ENCODE measurements at places on chromosomes 4 and X.

DNA sequence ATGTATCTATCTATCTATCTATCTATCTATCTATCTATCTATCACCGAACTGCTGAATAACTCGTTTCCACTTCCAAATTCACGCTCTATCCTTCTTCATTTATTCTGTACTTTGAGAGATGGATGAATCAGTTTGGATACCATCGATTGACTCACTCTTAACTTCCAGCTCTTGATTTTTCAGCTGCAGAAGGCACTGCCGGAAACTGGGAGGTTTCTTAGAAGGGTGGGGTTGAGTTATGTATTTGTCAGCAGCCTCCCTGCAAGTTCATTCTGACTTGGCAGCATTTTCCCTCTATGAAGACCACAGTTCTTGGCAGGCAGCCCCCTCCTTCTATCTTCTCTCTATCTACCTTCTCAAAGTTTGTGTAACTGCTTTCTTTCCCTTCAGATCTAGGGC, 112.0 kb upstream of the MAGEB18 start:
- peak; percentile 13 for DNase-seq

DNA sequence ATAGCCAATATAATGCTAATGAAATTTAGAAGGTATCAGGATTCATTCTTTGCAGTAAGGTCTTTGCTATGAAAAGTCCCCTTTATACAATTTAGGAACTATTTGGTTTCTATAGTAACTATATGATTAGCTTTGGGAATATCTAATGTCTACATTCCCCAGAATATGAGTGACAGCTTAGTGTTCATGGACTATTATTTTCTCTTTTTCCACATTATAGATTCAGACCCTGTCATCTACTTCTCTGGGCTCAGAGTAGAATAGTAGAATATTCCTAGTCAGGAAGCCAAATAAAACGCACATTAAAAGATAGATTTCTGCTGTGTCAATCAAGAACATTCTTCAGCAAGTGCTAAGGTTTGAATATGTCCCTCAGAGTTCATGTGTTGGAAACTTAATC, 26.1 kb upstream of the SULT1B1 start:
- DNase-seq = no peak

DNA sequence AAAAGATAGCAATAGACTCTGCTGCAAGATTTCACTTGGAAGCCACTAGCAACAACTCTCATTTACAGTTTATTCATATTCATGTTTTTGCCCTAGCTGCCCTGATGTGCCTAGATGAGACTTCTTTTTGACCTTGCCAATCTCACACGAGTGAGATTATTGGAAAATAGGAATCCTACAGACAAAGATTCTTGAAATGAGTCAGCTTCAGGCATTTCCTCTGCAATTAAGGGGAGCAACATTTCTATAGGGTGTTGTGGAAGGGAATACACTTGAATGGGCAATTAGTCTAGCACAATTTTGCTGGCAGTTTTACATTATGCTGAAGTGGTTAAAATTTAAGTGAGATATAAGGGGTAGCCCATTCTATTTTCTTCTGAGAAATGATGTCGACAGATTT, 217.0 kb upstream of the FAT4 start:
- DNase-seq = no peak

- DNase-seq = no peak
Measured at GRCh38 chr4:120053911-120054310, 12.7 kb downstream of the MAD2L1 start.

DNA sequence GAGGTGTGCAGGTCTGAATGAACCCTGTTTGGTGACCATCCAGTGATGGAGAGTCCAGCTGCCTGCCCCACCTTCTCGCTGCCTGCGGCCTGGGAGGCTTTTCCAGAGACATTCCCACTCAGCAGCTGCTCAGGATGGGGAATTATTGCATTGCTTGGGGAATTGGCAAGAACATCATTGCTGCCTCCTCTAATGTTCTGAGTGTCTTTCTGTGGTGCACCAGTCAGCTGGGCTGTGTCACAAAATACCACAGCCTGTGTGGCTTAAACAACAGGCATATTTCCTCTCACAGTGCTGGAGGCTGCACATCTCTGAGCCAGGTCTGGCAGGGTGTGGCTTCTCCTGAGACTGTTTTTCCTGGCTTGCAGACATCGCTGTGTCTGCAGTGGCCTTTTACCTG, 86.8 kb upstream of the AFAP1 start:
- DNase-seq = no peak

GRCh38 chr4:6378493-6379445, 93.6 kb downstream of the PPP2R2C start:
- no peak for DNase-seq

GRCh38 chr4:13903901-13904300, 276.4 kb upstream of the BOD1L1 start:
- DNase-seq = peak; percentile 23

GRCh38 chr4:98969878-98970785, 25.4 kb upstream of the METAP1 start:
- no peak for DNase-seq

DNA sequence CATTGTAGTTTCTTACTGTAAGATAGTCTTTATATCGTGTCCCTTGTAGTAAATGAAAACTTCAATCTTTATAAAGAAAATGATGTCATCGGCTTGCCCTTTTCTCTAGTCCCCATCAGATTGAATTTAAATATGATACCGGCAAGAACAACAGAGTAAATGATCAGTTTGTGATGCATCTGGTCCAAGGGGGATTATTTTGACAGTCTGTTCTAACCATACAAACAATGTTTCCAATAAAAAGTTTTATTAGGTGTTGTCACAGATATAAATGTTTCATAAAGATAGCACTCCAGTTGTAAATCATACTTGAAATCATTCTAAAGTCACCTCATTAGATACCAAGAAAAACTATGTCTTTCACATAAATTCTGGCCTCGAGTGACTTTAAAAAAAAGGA, 72.3 kb downstream of the SLC9A6 start:
- no peak for DNase-seq

- DNase-seq = no peak
Measured at GRCh38 chrX:45851434-45851991, 650.8 kb upstream of the DIPK2B start.

DNA sequence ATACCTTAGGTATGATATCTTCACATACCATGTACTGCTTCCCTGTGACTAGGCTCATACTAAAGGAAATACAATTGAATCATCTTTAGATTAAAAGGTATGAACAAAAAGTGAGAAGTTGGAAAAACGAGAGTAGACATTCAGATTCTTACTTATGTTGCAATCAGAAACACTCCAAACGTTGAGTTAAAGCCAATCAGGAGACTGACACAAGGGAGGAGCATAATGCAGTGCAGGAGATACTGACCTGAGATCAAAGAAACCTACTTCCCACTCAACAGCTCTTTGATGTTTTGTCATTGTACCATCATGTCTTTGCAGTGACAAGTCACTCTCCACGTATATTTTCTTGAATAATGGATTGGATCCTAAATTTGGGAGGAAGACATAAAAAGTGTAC, 8.9 kb upstream of the PCDH18 start:
- no peak for DNase-seq
